ENCODE measurements at places on chromosomes 6 and 20. TPM values are rescaled to one million over a fixed set of nuclear protein-coding genes. Genes with fewer than 3 reads are reported as not detected.

- no peaks in the 10 kb centered on the region for H3K36me3 ChIP-seq
- no peak overlapping the region for H3K27ac ChIP-seq
- H3K27me3 ChIP-seq: peaks cover 4% of the 10 kb centered on the region
These were observed 10.8 kb downstream of the SLC52A3 start for GRCh38 chr20:757506-757905.

DNA sequence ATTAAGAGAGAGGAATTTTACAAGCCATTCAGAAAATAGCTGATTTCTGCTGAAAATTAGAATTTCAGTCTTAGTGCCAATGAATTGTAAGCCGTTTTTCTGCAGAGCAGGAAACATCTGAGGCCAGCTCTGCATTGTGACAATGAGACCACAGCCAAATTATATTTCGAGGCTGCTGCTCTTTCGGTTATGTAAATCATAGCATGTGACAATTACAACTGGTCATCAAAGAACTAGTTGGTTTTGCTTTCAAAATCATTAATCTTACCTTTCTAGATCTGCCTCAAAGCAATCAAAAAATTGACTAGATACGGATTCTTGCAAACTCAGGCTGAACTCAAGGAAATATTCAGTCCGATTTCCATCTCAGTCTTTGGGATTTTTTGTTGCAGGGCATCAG lies 33.4 kb upstream of the INSM1 start:
- no peaks in the 10 kb centered on the region for H3K27me3 ChIP-seq
- no peak overlapping the region for H3K4me3 ChIP-seq
- no peak for DNase-seq
- H3K27ac ChIP-seq: no peak overlapping the region
- H3K36me3 ChIP-seq: no peaks in the 10 kb centered on the region

DNA sequence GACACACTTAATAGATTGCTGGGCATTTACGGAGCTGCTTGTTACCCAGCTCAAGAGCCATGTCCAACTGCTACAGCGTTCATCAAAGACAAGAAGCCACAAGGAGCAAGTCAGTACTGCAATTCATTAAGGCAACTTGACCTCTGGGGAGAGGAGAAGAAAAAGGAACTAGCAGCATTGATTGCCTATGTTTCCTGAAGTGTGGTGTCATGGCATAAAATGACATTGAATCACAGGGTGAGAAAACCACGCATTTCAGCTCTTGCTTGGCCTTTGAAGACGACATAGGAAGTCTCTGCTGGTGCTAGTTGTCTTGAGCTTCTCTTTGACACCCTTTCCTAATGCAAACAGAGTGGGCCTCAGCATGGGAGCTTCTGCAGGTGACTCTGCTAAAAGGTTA lies 139.1 kb downstream of the CDH26 start:
- H3K27me3 ChIP-seq: no peaks in the 10 kb centered on the region
- H3K36me3 ChIP-seq: no peaks in the 10 kb centered on the region
- no peak overlapping the region for H3K4me3 ChIP-seq
- no peaks in the 10 kb centered on the region for H3K4me1 ChIP-seq

- no peak for DNase-seq
- H3K4me1 ChIP-seq: no peaks in the 10 kb centered on the region
- peaks cover 27% of the 10 kb centered on the region for H3K36me3 ChIP-seq
- peak overlapping the region; percentile 66 for H3K4me3 ChIP-seq
- H3K27me3 ChIP-seq: no peaks in the 10 kb centered on the region
These were observed 598 bp downstream of the OGFR start for GRCh38 chr20:62805155-62805710.

The HLA-DRA gene
- polyA plus RNA-seq: 0.99 TPM

The LHFPL5 gene
- not detected for polyA plus RNA-seq

The PACRG gene
- polyA plus RNA-seq: 0.30 TPM

DNA sequence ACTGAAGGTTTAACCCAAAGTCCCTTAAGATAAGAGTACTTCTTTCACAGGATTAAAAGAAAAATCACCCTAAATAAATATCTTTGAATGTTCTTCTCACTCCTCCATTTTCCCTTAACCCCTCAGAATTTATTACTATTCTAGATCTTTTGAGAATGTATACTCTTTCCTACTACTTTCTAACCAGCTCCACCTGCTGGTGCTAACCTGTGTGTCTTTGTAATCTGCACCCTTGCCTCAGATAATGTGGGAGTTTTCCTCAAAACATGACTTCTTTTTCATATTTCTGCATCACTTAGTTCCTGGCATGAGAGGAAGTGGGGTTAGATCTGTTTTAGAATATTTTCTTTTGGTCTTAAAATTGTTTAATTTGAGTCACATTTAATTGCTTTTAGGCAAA lies 394.2 kb downstream of the BMP2 start:
- H3K36me3 ChIP-seq: no peaks in the 10 kb centered on the region
- DNase-seq: peak; percentile 24
- H3K4me1 ChIP-seq: no peaks in the 10 kb centered on the region
- no peak overlapping the region for H3K4me3 ChIP-seq

- DNase-seq: no peak
- H3K4me1 ChIP-seq: peaks cover 12% of the 10 kb centered on the region
- H3K36me3 ChIP-seq: no peaks in the 10 kb centered on the region
- H3K27me3 ChIP-seq: no peaks in the 10 kb centered on the region
- H3K27ac ChIP-seq: peak overlapping the region; percentile 61
These were observed 54.9 kb downstream of the TMEM170B start for GRCh38 chr6:11592294-11592906.

DNA sequence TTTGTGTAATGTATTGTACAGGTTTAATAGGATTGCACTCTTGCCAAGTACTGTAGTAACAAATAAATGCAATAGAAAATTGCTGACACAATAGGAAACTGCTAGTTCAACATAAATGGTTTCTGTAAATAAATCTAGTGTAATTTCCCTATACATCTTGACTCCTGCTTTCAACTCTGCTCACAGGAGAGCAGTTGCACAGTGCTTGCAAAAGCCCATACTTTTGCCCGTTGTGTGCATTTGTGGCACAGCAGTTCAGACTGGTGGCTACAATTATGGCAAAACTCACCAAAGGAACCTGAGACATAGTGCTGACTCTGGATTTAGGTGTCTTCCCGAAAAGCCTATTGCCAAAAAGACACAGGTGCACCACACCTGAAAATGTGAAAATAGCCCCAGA lies 953.3 kb upstream of the SLC35B3 start:
- no peak overlapping the region for H3K27ac ChIP-seq
- no peak for DNase-seq
- no peaks in the 10 kb centered on the region for H3K27me3 ChIP-seq
- no peaks in the 10 kb centered on the region for H3K4me1 ChIP-seq

The GINS1 gene
- polyA plus RNA-seq: 5.6 TPM

GRCh38 chr20:41592516-41593216 lies 25.5 kb downstream of the CHD6 start:
- H3K27ac ChIP-seq: no peak overlapping the region
- no peaks in the 10 kb centered on the region for H3K27me3 ChIP-seq
- no peaks in the 10 kb centered on the region for H3K36me3 ChIP-seq
- no peaks in the 10 kb centered on the region for H3K4me1 ChIP-seq

The TMEM244 gene
- polyA plus RNA-seq: not detected

DNA sequence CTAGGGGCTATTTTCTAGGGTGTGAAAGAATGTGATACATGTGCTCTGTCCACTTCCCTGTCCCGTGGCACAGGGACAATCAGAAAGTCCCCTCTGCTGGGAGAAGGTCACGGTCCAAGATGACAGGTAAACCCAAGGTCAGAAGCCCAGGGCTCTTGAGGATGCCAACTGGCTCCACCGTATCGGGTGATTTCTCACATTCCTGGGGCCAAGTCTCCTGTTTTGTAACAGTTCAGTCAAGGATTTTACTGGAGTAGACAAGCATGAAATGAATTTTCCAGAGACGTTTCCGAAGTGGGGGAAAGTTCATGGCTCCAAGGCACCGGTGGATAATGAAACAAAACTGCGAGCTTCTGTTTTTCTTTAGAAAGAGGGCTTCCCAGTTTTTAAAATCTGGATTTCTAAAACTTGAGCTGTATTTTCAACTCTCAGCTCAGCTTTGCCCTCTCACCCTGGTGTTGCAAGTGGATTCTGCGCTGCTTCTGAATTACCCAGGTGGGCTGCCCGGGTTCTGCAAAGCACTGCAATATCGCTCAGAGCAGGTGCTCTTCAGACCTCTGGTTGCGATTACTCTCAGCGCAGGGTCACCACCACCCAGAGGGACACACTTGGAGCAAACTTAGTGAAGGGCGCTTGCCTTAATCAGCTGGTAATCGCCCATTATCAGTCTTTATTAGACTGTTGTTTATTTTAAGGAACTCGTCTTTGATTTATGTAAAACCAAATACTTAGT lies 64.4 kb upstream of the TMEM170B start:
- H3K27ac ChIP-seq: no peak overlapping the region
- no peaks in the 10 kb centered on the region for H3K27me3 ChIP-seq
- DNase-seq: no peak
- H3K4me1 ChIP-seq: no peaks in the 10 kb centered on the region
- H3K4me3 ChIP-seq: no peak overlapping the region

- H3K4me3 ChIP-seq: no peak overlapping the region
- no peaks in the 10 kb centered on the region for H3K36me3 ChIP-seq
- DNase-seq: no peak
- no peak overlapping the region for H3K27ac ChIP-seq
- H3K4me1 ChIP-seq: peaks cover 3% of the 10 kb centered on the region
These were observed 23.6 kb downstream of the OR2B2 start for GRCh38 chr6:27888566-27888965.

DNA sequence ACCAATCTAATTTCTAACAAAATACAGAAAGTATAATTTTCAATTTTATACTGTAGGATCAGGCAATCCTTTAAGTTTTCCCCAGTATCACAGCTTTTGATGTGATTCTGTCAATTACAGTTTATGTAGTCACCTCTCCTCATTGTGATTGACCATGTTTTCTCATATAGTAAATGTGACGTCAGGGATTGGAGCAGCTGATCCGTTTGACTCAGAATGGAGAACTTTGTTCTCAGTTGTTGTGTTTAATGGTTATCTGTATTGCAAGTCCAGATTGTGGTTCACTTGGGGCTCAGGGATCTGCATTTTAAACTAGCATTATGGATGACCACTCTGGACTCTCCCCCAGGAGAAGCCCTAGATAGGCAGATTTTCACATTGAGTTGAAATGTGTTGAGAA lies 90.6 kb downstream of the DNAH8 start:
- H3K36me3 ChIP-seq: no peaks in the 10 kb centered on the region
- H3K4me1 ChIP-seq: no peaks in the 10 kb centered on the region
- no peak overlapping the region for H3K4me3 ChIP-seq
- DNase-seq: no peak
- no peaks in the 10 kb centered on the region for H3K27me3 ChIP-seq

- DNase-seq: peak; percentile 85
- no peak overlapping the region for H3K4me3 ChIP-seq
- no peaks in the 10 kb centered on the region for H3K27me3 ChIP-seq
These were observed 501.4 kb downstream of the BCKDHB start for GRCh38 chr6:80607811-80608391.

DNA sequence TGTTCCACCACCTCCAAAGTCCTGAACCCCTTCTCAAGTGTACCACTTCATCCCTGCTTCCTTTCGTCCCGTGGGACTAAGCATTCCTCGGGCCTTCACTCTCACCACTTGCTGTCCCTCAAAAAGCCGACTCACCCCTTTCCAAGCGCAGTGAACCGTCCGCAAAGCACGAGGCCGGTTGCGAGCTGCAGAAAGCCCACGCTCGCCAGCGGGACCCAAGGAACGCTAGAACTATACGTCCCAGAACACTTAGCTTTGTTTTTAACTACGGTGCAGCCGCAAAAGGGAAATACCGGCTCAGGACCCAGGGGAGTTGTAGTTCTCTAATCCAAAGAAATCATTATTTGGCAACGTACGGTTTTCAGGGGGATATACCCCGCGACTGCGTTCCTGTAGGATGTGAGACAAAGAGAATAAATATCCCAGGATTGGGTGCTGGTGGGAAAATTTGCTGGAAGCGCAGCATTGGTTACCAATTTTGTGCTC lies 416 bp upstream of the POLR1H start:
- no peak for DNase-seq
- no peaks in the 10 kb centered on the region for H3K36me3 ChIP-seq

The MLN gene
- polyA plus RNA-seq: not detected

DNA sequence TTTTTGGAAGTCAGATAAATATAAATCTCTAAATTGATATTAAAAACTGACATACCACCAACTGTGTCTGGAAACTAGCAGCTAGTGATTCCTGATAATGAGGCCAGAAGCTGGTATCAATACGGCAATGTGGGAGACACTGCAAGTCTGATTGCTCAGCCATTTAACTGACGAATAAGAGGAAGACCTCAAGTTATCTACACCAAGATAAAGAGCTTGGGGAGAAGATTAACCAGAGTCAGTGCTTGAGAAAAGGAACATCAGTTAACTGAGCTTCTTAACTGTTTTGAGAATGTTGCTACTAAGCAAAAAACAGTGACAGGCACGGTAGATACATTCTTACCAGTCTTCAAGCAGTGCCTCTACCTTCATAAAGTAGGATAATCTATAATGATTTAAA lies 140.4 kb upstream of the TENT5A start:
- no peak for DNase-seq
- H3K27ac ChIP-seq: no peak overlapping the region
- peaks cover 21% of the 10 kb centered on the region for H3K4me1 ChIP-seq

DNA sequence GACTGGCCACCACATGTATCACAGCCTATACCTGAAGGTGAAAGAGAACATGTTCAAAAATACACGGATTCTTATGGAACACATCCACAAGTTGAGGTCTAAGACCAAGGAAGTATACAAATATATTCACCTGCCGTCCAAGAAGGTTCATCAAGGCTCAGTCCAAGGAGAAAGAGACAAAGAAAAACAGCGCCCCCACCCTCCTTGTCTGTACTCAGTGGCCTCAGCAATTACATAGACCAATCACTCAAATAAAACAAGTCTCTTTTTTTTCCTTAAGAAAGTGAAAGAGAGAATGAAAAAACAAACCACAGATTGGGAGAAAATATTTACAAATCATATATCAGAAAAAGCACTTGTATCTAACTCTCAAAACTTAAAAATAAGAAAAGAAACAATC lies 19.5 kb downstream of the CPXM1 start:
- H3K27ac ChIP-seq: no peak overlapping the region
- H3K4me1 ChIP-seq: no peaks in the 10 kb centered on the region
- H3K27me3 ChIP-seq: peaks cover 3% of the 10 kb centered on the region
- no peak for DNase-seq
- H3K4me3 ChIP-seq: no peak overlapping the region
- H3K36me3 ChIP-seq: no peaks in the 10 kb centered on the region

The GCNT2 gene
- 1.3 TPM for polyA plus RNA-seq

GRCh38 chr6:119322034-119322433 lies 27.5 kb downstream of the MAN1A1 start:
- H3K4me3 ChIP-seq: no peak overlapping the region
- DNase-seq: no peak
- H3K27me3 ChIP-seq: no peaks in the 10 kb centered on the region
- H3K27ac ChIP-seq: no peak overlapping the region
- H3K4me1 ChIP-seq: no peaks in the 10 kb centered on the region
- H3K36me3 ChIP-seq: no peaks in the 10 kb centered on the region

The LRRC1 gene
- polyA plus RNA-seq: 3.8 TPM

DNA sequence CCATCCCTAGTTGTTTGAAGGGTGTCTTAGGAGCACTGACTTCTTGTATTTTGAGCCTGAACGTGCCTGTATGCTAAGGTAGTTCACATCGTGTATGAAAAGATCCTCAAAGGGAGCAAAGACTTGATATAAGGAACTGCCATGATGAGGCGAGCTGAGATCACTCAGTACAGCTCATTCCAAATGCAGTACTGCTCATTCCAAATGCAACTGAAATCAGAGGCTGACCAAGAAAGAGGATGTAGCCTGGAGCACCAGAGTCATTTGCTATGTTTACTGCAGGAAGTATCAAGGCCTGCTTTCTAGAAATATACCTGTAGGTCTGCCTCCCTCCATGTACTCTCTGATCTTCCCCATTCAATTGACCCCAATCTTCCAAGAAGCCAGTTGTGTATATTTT lies 832.2 kb downstream of the EYS start:
- H3K27me3 ChIP-seq: no peaks in the 10 kb centered on the region
- no peak overlapping the region for H3K27ac ChIP-seq
- H3K4me1 ChIP-seq: no peaks in the 10 kb centered on the region
- DNase-seq: peak; percentile 2

The LST1 gene
- not detected for polyA plus RNA-seq

Measured in fibroblast of lung (primary cell).